ENCODE measurements at places on chromosomes 5 and 9.

DNA sequence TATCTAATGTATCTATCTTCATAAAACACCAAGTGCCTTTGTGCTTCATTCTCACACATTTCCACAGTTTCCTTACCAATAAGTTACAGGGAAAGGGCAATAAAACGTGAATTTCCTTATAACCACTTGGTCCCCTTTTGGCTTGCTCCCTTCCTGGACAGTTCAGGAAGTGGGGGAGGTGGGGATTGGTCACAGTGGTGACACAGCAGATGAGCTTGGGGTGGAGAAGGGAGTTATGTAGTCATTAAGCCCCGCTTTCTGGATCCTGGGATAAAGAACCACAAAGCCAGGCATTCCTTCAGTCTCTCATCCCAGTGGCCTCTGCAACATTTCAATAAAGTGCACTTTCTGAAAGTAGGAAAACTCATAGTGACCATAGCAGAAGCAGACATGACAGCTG is 47.1 kb upstream of the FYB1 start:
- no peak for DNase-seq

- DNase-seq = no peak
Measured at GRCh38 chr5:160641405-160641804, 210.6 kb downstream of the ATP10B start.

GRCh38 chr9:95139126-95139525 is 178.4 kb downstream of the FANCC start:
- DNase-seq = no peak

GRCh38 chr5:171420431-171421241 is 1.2 kb downstream of the FGF18 start:
- peak; percentile 43 for DNase-seq

DNA sequence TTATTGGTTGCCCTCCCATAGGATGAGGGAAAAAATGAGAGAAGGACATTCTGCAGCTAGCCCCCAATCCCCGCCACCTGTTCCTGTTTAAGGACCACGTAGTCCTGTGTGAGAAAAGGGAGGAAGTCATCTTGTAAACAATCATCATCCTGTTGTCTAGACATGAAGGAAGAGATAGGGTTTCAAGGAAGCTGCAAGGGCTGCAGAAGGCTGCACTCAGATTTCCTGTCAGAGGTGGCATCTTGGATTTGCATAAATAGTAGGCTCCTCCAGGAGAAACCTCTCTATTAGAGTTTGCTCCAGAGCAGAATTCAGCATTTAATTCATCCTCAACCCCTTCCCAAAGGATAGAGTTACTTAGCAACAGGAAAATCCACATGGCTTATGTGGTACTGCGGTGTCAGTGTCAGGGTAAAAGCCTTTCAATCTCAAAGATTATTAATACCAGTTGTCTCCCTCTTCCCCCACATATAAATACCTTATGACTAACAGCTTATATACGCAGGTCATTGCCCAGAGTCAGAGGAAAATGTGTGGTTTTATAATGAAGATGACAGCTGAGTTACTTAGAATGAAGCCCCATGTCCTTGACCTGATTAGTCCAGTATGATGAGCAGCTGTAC is 4.6 kb upstream of the DNAJC18 start:
- peak; percentile 37 for DNase-seq

DNA sequence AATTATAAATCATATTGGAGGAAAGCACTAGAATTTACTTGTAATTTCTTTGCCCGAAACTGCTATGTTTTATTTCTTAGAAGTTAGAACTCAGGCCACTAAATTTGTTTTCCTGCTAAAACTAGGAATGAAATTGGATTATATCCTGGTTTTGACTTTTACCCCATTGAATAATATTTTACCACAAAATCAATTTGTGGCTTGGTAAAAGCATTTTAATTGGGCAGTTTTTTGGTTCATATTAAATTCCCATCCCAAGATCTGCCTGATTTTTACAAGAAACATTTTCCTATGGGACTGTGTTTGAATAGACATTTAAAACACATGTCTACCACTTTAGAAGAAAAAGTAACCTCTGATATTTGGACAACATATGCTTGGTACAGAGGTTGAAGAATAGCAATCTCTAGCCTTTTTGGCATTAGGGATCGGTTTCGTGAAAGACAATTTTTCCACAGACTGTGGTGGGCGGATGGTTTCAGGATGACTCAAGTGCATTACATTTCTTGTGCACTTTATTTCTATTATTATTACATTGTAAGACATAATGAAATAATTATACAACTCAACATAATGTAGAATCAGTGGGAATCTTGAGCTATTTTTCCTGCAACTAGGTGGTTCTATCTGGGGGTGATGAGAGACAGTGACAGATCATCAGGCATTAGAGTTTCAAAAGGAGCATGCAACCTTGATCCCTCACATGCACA is 565.6 kb downstream of the PRR16 start:
- no peak for DNase-seq

DNA sequence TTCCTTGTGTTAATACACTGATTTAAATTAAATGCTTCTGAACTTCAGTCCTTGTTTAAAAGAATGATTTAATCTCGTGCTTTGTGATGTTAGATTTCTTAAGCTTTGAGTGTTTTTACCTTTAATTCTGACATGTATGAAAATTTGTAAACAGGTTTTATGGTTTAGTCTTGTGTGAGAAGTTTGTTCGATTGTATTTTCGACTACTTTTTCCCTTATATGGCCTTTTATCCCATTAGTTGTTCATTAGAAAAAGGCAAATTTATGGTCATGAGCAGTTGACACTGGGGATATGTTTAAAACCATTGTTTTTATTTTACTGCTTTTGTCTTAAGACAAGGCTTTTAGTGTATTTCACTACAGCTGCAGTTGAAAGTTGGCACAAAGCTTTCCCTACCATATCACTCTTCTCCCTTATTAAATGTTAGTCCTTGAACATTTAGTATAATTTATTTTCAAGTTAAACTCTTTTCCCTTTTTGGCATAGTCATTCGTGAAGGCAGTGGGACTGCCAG is 3.3 kb downstream of the UBE2R2 start:
- DNase-seq = no peak

DNA sequence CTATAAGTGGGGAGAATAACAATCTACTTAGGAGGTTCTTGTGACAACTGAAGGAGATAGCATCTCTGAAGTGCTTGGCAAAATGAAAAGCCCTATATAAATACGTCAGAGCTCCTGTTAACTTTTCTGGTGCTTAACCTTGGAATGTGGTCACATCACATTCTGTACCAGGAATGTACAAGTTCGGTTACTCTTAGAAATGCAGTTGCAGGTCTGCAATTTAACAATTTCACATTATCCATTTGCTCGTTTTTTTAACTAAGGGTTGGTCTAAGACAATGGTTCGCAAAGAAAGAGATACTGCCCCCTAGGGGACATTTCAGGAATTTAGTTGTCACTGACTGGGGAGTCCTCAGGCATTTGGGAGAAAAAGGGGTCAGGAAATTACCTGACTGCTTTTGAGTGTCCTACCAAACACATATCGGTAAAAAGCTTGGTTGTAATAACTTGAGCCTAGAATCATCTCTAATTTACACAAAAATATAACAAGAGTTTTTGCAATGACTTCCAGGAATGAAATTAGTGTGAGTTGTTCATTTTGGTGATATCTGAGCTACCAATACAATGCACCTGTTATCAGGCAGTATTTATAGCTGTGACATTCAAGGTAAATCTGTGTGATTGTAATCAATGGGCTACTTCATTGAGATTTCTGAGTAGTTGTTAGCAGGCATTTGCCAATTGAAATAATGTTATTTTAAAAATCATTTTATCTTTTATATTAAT is 5.4 kb upstream of the HBEGF start:
- no peak for DNase-seq

DNA sequence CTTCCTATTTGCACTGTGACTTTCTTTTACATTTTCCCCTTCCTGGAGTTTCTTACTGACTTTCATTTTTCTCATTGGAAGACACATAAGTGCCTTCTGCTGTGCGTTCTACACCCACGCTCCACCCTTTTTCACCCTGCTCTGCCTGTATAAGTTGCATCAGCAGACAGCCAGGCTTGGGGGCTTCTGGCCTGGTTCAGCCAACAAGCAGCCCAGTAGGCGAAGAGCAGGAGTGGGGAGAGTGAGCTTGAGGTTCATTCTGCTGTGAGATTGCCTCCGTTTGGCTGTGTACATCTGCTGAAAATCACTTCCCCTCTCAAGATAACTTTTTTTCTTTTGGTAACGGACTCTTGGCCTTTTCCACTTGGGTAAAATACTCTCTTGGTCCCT is 38.4 kb downstream of the RASGRF2 start:
- peak; percentile 62 for DNase-seq

- no peak for DNase-seq
Measured at GRCh38 chr5:140011297-140011802, 31.7 kb downstream of the NRG2 start.

- DNase-seq = no peak
Measured at GRCh38 chr5:76689321-76690036, 26.4 kb upstream of the F2R start.

DNA sequence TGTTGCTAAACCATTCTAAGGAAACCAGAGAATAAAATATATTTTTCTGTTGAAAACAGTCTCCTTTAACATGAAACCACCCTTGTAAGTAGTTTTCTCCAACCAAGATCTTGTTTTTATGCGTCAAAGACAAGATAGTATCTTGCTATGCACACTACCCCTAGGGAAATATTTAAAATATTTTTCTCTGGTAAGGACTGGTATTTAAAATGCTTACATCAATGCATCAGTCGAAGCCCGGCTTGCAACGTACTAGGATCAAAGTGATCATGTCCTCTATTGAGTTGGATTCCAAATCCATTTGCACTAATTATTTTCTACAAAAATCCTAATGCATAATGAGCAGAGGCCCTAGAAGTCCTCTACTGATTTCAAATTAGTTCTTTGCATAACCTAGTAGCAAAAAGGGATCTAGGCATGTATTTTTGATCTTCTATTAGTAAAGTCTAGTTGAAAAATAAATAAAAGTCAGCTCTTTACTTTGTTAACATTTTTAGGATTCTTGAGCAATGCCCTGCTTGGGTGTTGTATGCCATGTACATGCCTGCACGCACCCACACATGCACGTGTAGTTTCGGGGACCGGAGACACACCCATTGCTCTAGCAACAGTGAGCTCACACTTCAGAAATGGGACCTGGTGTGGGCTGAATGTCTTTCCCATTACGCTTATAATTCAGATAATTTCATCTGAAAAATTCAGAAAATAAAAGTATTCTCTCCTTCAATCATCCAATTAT is 165.0 kb upstream of the GPR151 start:
- no peak for DNase-seq

DNA sequence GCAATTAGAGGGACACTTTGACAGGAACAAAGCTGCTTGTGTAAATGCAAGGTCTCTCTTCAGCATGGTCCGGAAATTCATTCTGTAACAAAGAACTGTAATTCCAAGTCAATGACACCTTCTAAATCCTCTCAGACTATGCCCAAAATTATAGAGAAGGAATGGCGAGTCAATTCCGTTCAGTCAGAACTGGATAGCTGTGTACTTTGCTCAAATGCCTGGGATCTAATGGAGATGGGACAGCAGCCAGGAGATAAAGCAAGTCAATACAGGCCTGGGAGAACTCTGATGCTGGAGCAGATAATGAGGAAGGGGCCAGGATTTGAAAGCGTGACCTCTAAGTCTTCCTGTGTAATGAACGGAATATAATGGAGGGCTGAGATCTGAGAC is 96.4 kb upstream of the SPRY4 start:
- DNase-seq = no peak

- DNase-seq = no peak
Measured at GRCh38 chr9:110142253-110142652, 65.7 kb downstream of the C9orf152 start.

- DNase-seq = no peak
Measured at GRCh38 chr5:83377131-83377865, 94.2 kb upstream of the VCAN start.

Measured in activated T-cell treated with anti-CD3 and anti-CD28 coated beads, Interleukin-2, amount 50 U/mL, for 24 hours (primary cell).